ENCODE measurements at places on chromosomes 7 and 10.

DNA sequence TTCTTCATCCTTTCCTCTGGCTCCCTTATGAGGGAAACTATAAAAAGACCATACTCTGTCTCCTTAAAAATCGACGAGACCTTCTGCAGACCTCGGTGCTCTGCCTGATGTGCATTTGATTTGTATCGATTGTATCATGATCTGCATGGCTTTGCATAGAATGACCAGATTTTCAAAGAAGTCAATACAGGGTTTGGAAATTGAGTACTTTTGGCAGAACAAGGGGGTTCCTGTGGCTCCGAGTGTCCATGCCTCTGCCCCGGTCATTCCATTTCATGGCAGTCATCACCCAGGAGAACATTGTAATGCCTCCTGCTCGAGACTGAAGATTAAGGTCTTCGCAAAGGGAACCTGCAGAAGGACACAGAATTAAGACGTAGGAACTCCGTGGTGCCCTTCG is 685 bp downstream of the CASP2 start:
- no peak for DNase-seq

DNA sequence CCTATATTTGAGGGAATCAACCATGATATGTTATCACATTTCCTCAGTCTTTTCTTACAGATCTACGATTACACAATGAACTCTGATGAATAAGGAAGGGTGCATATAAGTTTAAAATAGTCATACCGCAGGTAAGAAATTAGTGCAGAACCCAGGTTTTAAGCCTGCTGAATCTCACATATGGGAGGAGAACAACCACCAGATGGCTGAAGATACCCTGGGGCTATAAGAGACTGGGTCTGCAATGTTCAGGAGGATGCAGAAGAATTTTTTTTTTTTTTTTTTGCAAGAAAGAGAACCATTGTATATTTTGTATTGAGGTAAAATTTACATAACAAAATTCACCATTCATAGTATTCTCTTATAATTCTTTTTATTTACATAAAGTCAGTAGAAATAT is 372.3 kb upstream of the MYO3A start:
- DNase-seq: no peak

GRCh38 chr10:4217653-4218052 is 432.6 kb upstream of the KLF6 start:
- no peak for DNase-seq

- no peak for DNase-seq
These were observed 754 bp downstream of the GSTO1 start for GRCh38 chr10:104255311-104255981.

DNA sequence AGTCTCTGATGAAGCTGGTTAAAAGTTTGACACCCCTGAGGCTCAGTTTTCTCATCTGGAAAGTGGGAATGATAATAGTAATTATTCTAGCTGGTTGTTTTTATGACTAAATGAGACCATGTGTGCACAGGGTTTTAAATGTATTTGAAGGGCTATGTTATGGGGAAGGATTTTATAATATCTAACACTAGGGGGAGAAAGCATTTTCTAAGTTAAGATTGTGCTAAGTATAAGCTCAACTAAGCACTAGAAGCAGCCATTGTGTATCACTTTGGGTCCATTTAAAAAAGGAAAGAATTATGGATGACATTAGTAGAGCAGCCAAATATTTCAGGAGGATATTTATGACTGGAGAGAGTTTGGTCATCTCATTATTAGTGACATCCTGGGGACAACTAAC is 49.5 kb upstream of the CREB5 start:
- no peak for DNase-seq

- DNase-seq: no peak
These were observed 535.5 kb downstream of the GPAM start for GRCh38 chr10:111648046-111648445.

DNA sequence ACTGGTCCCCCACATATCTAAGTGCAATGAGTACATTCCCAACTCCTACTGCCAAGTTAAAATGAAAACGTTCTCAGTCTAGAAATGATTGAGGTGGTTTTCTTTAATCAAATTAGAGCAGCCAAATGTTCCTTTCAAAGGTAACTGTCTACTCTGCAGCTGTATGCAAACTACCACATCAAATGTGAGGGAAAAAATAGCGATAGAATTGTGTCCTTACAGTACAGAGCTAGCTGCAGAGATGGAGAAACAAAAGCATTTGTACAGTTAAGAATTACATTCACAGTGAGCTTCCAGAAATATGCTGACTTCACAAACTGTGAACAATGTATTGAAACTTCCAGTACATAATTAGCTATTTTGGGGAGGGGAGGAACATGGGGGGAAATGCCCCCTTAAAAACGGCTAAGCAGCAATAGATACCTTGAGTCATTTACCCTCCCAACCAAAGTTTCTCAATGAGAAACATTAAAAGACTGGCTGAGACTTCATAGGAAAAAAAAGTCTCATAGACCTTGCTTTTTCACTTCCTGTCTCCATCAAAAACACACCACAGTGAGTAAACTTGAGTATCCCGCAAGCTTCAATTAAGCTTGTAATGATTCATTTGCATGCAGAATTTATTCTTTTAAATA is 22.9 kb downstream of the CDK6 start:
- DNase-seq: no peak

- DNase-seq: no peak
These were observed 3.7 kb upstream of the NANOS1 start for GRCh38 chr10:119025776-119026175.

DNA sequence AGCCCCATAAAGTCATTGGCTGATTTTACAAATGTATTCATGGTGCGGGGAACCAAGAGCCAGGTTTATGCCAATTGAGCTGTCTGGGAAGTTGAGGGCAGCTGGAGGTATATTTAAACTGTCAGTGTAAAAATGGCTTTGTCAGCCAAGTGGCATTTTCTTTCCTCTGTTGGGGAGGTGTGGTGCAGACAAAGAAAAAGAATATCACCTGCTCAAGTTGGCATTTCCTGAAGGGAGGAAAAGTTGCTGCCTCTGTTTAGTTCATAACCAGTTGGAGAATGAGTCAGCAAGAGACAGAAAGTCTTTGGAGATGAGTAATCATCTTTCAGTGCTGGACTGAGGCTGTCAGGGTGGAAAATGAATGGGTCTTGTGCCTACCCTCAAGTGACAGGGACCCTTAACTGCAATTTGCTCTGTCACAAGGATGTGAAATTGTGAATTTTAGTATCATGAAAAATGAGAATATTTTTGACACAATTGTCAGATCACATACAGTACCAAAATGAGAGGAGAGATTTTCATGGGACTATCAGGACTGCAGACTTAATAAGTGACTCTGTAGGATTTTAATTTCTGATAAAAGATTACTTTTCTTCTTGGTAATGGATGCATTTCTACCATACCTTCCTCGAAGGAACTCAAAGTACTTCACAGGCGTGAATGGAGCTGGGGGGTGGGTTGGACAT is 137.3 kb downstream of the ANLN start:
- no peak for DNase-seq

GRCh38 chr7:109967406-109967805 is 1123.5 kb upstream of the LRRN3 start:
- DNase-seq: no peak

GRCh38 chr10:99698504-99699080 is 33.3 kb downstream of the COX15 start:
- no peak for DNase-seq

DNA sequence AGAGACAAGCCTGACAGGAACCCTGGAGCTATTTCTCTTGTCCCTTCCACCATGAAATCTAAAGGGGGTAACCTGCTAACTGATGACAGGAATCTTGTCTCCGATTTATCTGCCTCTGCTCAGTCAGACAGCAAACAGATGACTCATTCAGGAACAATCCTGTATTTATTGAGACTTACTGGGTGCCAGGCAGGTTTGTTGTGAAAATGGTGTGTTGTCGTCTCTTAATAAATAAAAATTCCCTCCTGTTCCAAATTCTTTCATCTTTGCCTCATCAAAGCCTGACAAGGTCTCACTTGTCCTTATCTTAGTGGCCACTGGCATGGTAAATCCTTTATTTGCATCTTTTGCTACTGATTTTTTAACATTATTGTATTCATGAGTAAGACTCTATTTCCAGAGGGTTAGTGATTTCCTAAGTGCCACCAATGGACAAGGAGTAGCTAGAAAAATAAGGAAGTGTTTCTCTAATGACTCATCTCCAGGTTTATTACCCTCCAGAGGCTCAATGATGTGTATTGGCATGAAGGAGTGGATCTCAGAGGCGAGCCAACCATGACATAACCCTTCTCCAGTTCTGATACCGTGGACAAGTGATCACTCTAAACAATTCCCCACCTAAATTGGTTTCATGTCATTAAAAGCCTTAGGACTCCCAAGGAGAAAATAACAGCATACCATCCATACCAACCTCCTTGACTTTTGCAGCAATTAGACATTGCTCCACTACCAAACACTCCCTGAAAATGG is 724.0 kb downstream of the GRID1 start:
- DNase-seq: no peak

GRCh38 chr7:127347567-127348246 is 44.8 kb downstream of the ZNF800 start:
- peak; percentile 82 for DNase-seq

DNA sequence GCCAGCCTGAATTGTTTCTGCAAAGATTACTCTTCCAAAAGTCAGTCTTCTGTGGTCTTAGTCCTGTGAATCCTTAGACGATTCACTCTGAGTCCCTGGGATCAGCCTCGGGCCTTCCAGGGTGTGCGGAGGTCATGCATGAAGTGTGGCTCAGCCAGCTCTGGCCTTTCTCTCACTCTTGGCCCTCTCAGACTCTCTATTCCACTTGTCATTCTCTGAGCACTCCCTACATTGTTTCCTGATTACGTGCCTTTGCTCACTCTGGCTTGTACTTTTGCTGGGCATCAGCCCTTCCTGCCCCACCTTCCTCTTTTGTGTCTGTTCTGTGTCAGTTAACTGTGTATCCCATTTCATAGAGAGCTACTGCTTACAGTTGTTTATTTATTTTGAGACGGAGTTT is 36.0 kb downstream of the CCNY start:
- DNase-seq: no peak

DNA sequence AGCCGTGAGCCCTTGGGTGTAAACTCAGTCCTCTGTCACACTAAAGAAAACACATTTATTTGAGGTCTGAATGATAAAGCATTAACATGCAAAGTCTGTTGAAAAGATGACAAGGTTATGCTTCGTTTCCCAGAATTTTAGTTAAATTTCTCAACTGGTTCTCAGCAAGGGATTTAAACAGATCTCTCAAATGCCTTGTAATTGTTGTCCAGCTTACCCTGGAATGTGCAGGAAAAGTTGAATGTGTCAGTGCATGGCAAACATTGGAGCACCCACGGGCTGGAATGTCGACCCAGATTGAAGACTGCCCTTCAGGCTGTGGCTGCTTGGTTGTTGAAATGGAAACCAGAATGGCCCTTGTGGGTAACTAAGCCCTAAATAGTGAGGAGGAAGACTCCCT is 191.8 kb downstream of the TRIL start:
- DNase-seq: no peak

DNA sequence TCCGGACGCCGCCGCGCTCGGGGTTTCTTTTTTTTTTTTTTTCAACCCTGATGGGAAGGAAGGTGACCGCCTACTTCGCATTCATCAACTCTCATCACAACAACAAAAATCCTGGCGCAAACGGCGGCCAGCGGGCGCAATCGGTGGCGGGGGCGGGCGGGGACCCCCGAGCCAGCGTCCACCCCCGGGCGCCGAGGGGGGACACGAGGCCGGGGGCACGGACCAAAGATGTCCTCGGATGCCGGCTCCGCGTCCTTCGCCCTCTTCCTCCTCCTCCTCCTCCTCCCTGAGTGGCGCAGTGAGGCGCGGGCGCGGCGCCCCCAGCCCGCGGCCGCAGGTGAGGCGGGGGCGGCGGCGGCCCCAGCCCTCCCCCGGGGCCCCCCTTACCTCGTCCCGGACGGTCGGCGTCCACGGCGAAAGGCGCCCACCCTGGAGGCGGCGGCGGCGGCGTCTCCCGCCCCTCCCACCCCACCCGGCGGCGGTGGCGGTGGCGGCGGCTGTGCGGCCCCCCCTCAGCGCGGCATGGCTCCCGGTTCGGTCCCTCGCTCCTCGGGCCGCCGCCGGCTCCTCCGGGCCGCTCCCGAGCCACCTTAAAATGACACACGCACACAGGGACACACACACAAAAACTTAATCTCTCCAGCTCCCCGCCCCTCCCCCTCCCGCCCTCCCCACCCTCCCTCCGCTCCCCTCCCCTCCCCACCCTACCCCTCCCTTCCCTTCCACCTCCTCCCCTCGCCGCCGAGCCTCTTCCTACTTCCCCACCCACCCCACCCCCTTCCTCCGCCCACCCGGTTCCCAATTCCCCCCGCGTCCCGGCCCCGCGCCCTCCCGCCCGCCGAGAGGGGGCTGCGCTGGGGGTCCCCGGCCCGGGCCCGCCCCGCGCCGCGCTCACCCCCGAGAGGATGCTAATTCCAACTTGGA is at the start of gene CTBP2:
TSS of gene CTBP2 (minus strand) at position 632 of the 924 bp plus-strand sequence.
- DNase-seq: no peak

GRCh38 chr10:99329554-99330346 is 594 bp downstream of the CNNM1 start:
- DNase-seq: no peak

DNA sequence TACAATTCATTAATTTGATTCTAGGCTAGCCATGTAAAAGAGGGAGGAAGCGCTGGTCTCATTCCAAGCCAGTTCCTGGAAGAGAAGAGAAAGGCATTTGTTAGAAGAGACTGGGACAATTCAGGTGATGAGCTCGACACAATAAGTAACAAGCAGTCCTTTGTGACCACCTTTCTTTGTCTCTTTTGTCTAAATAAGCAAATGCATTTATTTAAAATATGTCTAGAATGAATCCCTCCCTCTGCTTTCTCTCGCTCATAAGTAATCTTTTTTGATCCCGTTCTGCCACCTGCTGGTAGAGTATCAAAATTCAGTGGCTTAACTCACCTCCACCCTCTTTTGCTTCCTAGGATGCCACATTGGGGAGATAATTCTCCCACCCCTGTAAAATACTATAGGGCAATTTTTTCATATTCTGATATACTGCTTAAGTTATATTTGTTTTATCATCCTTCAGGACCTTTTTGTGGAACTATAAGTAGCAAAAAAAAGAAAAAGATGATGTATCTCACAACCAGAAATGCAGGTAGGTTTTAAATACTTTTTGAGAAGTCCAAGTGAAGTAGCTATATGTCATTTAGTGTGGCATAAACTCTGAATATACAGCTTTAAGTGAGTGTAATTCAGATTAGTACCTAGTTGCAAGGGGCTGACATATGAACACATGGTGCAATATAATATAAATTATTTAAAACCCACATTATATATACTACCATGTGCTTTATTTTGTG is 91.5 kb downstream of the GSDME start:
- peak; percentile 23 for DNase-seq

DNA sequence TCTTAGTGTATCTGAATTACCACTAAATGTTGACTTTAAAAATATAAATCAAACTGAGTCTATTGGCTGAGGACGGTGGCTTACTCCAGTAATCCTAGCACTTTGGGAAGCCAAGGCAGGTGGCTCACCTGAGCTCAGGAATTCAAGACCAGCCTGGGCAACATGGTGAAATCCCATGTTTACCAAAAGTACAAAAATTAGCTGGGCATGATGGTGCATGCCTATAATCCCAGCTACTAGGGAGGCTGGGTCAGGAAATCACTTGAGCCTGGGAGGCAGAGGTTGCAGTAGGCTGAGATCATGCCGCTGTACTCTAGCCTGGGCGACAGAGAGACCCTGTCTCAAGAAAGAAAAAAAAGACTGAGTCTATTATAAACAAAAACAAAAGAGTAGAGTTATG is 106.5 kb upstream of the RSU1 start:
- DNase-seq: no peak

All from stimulated activated effector memory CD8-positive, alpha-beta T cell treated with anti-CD3 and anti-CD28 coated beads, Interleukin-12 subunit alpha, Interleukin-12 subunit beta, amount 100 ng/mL, for 72 hours (primary cell).